ENCODE measurements at places on chromosomes 2 and 18.

- no peak for DNase-seq
These were observed 145.7 kb upstream of the KLF7 start for GRCh38 chr2:207311316-207312005.

DNA sequence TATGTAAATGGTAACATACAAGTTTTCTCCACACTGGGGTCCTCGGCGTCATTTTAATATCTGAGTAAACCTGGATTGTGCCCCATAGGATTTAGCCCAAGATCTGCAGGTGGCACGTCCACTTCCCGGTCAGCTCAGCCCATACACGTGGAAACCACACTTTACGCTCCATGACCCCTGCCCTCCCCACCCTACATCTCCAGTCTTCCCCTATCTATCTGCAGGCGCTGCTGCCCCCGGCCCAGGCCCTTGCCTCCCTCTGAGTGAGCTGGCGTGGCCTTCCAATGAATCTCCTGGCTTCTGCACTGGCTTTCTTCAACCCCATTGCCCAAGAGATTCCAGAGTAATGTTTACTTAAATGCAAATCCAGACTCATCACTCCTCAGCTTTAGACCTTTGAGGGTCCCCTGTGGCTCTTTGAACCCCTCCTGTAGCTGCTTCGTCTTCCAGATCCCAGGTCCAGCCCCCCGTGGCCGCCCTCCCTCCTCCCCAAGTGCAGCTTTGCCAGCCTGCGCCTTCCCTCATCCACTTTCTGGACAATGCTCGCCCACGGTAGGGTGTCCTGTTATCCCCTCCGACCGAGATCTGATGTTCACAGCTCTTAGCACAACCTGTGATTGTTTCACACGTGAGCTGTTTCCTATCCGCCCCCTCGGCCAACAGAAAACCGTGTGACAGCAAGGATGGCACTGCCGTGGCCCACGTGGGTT is 421.4 kb upstream of the SALL3 start:
- DNase-seq: no peak

DNA sequence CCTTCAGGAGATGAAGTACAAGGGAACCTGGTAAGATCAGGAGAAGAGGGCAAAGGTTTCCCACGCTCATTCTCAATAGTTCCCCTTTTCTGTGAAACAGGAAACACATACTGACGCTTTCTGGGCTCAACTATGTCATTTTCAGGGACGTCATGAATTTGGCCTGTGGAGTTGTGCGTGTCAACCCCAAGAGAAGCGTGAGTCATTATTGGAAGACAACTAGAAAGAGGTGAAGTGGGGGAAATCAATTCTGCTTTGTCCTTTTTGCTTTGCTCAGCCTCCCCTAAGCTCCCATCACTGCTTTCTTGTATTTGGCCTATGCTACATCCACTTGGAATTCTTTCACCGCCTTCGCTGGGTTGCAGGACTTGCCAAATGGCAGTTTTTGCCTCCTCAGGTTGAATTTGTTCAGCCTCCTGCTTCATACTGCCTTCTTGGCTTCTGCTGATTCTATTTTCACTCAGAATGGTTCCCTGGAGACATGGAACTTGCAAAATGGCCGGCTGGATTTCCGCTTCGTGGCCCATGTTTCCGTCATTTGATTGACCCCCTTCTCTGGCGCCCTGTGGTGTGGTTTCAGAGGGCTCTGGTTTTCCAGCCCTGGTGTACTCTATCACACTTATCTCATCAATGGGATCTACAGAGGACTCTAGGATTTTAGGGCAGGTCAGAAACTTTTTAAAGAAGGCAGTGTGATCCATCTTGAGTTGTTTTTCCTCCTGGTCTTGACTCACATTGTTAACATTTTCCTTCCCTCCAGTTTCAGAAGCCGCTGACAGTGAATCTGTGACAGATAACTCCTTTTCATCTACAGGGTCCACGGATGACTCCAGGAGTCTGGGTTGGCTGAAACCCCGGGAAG is 93.3 kb downstream of the ALPK2 start:
- no peak for DNase-seq

- DNase-seq: no peak
These were observed 84.1 kb downstream of the CTIF start for GRCh38 chr18:48622911-48623431.

- peak; percentile 3 for DNase-seq
These were observed 31.9 kb upstream of the CREG2 start for GRCh38 chr2:101419096-101419663.

DNA sequence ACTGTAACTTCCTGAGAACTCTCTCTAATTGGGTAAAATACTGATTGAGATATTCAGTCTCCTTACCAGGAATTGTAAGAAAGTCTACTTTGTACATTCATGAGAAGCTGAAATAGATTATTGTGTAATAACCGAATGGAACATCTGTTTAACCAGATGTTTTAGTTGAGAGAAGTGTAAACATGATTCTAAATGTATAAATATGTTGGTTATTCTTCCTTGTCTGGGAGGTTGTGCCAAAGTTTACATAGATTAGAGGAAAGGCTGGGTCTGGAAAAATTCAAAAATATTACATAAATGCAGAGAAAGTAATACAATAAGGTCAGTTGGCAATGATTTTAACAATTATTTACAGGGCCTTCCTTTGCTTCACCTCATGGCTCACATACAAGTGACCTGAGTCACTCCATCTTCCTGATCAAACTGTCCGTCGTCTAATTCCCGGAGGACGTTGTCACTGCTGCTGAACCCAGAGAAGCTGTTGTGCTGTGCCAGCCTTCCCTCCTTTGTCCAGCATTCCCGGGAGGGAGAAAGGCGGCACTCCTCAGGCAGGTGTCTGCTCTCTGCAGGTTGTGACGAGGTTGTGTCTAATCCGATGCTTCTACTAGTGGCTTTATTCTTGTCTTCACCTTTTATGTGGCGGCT is 55.9 kb downstream of the MOB4 start:
- DNase-seq: no peak

- DNase-seq: no peak
These were observed 260.5 kb downstream of the CCDC85A start for GRCh38 chr2:56444339-56444738.

- DNase-seq: no peak
These were observed 12.6 kb upstream of the ELAC1 start for GRCh38 chr18:50955253-50955652.

- no peak for DNase-seq
These were observed 8.2 kb downstream of the BCL2 start for GRCh38 chr18:63311118-63312018.

- DNase-seq: no peak
These were observed 1.3 kb upstream of the PAX3 start for GRCh38 chr2:222299906-222300725.

DNA sequence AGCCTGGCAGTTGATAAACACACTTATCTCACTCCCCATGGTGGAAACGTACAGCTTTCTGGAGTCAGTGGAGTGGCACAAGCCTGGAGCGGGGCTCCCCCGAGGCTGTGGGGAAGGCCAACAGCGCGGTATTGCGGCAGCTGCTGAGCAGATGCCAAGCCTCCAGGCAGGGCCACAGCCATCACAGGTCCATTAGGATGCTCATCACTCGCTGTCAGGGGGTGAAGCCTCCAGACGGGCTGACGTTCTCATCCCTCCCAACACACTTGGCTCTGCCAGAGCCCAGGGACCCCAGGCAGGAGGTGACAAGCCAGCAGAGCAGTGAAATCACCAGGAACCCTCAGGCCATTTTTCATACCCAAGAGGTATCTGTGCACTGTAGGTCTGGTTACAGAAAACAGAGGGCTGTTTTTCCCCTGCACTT is 529.2 kb upstream of the KLHL29 start:
- no peak for DNase-seq

DNA sequence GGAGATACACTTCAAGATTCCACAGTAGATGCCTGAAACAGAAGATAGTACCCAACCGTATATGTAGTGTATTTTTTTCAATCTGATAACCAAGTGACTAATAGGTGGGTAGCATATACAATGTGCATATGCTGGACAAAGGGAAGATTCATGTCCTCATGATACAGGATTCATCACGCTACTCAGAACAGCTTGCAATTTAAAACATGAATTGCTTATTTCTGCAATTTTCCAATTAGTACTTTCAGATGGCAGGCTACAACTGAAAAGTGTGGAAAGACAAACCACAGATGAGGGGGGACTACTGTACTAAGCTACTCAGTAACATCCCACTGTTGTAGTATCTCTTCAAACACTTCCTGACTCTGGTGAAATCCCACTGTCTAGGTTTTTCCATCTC is 3.7 kb downstream of the IER3IP1 start:
- no peak for DNase-seq

GRCh38 chr18:427005-427404 is 73.5 kb downstream of the COLEC12 start:
- DNase-seq: no peak

GRCh38 chr2:164873210-164873908 is 31.7 kb upstream of the COBLL1 start:
- no peak for DNase-seq

- DNase-seq: no peak
These were observed 80.2 kb downstream of the NUP35 start for GRCh38 chr2:183204397-183204796.

- no peak for DNase-seq
These were observed 57.8 kb upstream of the MC2R start for GRCh38 chr18:13973061-13973575.

GRCh38 chr2:85933753-85934594 is 45.2 kb upstream of the ST3GAL5 start:
- no peak for DNase-seq

- DNase-seq: no peak
These were observed 58.6 kb upstream of the NPAS2 start for GRCh38 chr2:100761365-100761764.

DNA sequence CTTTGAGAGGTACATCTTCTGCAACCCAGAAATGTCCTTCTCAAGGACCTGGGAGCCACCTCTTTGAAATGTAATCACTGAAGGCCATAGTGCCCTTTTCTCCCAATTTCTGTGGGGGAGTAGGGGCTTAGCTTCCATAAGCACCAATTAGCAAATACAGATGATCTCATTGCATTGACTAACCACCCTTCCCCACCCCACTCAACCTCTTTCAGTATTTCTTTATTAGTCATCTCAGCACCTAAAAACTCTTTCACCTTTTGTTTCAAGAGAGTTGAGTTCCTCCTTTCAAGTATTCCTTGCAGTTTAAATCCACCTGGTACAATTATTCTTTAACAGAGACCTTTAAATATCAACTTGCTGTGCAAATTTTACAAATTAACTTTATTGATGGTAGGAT is 1011.8 kb upstream of the CDH2 start:
- DNase-seq: no peak

DNA sequence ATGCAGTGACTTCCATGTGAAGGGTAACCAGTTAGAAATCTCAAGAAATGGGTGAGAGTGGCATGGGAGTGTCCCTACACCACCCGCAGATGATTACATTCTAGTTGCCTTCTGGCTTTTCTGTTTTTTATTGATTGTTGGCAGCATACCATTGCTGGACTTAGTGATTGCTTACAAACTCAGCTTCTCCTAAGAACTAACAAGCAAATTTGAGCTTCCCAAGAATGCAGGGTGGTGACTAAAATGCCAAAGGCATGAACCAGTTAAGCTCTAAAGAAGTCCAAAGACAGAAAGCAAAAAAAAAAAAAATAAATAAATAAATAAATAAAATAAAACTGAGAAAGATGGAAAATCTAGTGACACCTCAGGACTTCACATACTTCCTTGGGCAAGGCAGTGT is 245.5 kb upstream of the PARD3B start:
- no peak for DNase-seq

- no peak for DNase-seq
These were observed 177.2 kb upstream of the RAB6C start for GRCh38 chr2:129802290-129802689.

DNA sequence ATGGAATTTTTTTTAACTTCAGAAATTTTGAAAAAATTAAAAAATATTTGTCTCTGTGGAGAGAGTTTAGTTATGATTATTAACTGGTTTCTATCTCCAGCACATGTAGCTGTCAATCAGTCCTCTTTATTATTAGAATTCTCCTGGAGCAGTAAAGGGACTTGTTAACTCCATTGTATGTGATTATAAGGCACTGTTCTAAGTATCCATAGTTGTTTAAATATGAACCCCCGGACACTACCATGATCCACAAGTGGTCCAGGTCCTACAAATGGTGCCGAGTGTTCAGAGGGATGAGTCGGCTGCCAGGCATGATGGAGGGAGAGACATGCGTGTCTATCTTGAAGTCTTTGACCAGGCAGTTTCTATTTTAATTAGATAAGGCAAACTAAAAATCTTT is 492 bp downstream of the CHRNA1 start:
- no peak for DNase-seq

DNA sequence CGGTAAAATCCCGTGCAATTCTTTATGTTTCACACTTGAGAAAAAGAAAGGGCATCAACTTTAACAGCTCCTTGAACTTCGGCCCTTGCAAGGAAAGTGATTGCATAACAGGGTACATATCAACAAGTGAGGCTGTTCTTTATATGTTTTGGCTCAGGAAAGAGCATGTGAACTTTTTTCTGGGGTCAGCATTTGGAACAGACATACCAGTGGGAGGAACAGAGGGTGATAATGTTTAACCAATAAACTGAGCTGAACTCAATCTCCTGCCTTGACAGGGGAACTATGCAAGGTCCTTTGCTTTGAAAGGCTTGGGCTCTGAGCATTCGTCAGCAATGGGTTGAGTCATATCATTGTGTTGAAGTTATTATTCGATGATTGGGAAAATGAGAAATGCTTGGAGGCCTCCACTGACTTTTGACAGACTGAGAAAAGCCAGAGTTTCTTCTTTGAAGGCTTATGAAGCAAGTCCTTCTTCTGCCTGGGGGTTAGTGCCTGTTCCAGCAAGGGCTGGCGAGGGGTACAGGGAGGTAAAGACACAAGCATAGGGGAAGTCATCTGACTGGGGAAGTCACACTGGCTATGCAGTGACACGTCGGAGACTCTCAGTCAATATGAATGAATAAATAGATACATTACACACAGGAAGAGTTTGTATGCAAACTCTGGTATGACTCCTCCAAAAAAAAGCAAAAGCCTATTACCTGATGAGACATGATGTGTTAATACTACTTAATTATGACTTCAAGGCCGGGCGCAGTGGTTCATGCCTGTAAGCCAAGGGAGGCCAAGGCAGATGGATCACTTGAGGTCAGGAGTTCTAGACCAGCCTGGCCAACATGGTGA is 57.2 kb downstream of the CYB5A start:
- no peak for DNase-seq

DNA sequence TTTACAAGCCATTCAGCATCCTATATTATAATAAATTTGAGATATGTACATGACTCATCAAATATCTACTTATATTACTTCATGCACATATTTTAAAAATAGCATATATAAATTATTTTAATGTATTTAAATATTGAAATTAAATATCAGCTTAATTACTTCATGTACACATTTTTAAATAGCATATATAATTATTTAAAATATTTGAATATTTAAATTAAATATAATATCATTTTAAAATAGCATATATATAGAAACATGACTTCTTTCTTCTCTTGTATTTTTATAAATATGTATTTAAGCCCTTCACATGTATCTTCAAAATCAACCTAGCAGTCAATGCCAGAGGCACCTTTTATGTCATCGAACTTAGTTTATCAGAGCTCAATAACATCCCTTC is 298.8 kb upstream of the DSEL start:
- no peak for DNase-seq

GRCh38 chr18:9506046-9506792 is 30.9 kb downstream of the RALBP1 start:
- no peak for DNase-seq

- DNase-seq: no peak
These were observed 44.9 kb downstream of the NRP2 start for GRCh38 chr2:205727174-205727573.
